ENCODE measurements at places on chromosomes 12 and 14.
A peak's percentile ranks its signal among the peaks of the same experiment; 100 is the strongest.

DNA sequence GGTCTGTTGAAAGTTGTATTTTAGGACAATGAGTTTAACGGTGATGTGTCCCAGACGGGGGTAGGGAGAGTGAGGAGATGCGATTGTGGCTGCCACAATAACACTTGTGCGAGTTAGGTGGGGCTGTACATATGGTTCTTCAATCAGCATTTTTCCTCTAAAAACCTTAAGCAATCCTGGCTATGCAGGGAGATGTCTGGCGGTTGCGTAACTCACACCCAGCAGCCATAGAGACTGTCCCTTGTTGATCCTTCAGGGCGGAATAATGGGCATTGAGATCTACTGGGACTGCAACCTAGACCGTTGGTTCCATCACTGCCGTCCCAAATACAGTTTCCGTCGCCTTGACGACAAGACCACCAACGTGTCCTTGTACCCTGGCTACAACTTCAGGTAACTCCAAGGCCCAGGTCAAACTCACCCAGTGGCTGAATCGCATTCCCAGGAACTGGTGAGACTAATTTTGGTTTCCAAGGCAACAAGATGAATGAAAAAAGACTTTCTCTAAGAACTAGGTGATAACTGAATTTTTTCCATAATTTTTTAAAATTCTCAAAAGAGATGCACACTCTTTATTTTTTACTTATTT is 34.6 kb downstream of the P2RX7 start:
- DNase-seq, result no peak

DNA sequence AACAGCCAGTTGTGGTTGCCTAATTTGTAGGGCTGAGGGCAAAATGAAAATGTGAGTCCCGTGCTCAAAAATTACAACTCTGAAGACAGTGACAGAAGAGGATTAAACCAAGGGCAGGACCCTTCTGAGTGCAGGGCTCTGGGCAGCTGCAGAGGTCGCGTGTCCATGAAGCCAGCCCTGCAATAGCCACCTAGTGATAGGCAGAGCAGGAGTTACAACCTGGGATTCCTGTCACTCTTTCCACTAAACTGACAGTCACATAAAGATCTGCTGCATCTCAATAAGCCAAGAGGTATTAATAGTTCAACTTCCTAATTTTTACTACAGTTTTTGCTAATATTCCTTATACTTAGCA is 94.1 kb downstream of the SLC2A13 start:
- DNase-seq, result no peak

DNA sequence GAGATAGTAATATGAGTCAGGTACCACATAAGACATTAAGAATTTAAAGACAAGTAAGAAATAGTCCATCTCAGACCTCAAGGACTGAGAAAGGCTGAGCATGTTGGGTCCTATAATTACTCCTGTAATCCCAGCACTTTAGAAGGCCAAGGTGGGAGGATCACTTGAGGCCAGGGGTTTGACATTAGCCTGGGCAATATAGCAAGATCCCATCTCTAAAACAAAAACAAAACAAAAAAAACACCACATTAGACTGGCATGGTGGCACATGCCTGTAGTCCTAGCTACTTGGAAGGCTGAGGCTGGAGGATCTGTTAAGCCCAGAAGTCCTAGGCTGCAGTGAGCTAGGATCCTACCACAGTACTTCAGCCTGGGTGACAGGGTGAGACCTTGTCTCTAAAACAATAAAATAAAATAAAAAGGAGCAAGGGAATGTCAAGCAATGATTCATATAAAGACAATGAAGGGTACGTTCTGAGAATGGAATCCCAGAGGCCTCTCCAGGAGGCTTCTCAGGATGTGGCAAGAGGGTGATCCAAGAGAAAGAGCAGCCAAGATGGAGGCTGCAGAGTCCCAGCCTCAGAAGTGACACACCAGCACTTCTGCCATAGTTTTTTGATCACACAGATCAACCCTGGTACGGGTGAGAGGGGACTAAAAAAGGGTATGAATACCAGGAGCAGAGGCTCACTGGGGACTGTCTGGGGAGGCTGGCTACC is 206.4 kb downstream of the CRADD start:
- no peak for DNase-seq

- no peak for DNase-seq
These were observed 240 bp downstream of the BTG1 start for GRCh38 chr12:92145481-92145730.

DNA sequence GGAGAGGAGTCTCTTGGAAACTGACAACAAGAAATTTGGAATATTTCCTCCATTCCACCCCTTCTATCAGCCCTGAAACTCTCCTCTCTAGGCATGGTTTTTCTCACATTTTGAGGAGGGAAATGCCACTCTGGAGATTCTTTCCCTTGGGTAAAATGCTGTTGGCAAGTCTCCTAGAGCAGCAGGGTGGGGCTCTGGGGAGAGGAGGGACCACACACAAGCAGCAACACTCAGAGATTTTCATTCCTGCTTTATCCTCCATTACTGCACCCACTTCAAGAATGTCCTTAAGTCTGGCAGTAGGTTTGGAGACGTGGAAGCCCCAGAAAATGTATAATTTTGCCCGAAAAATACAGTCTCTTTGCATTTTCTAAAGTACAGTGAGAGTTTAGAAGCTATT is 130.8 kb upstream of the FLRT2 start:
- DNase-seq, result no peak

GRCh38 chr14:96362071-96362964 is 823 bp downstream of the ATG2B start:
- peak; percentile 21 for DNase-seq

DNA sequence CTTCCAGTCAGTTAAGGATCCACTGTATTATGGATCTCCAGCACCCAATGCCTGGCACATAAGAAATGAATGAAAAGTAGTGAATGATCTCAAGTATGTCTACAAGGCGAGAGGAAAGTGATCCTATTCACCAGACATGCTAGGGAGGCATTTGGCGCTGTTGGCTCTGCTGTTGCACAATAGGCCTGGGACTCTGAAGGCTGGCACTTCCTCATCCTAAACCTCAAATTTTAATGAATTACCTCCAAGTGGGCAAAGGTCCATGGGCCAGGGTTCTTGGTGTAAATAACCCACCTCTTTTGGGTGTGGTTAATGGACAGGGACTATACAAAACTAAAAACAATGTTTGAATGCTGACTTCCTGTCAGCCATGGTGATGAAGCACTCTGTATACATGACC is 173.4 kb upstream of the PZP start:
- no peak for DNase-seq

GRCh38 chr12:24455811-24456210 is 493.1 kb downstream of the BCAT1 start:
- no peak for DNase-seq

- no peak for DNase-seq
These were observed 239.4 kb downstream of the C12orf75 start for GRCh38 chr12:105569886-105570285.

GRCh38 chr12:97597031-97597751 is 134.6 kb downstream of the RMST start:
- no peak for DNase-seq

- DNase-seq, result no peak
These were observed 630.9 kb downstream of the DIO2 start for GRCh38 chr14:79580414-79580813.

DNA sequence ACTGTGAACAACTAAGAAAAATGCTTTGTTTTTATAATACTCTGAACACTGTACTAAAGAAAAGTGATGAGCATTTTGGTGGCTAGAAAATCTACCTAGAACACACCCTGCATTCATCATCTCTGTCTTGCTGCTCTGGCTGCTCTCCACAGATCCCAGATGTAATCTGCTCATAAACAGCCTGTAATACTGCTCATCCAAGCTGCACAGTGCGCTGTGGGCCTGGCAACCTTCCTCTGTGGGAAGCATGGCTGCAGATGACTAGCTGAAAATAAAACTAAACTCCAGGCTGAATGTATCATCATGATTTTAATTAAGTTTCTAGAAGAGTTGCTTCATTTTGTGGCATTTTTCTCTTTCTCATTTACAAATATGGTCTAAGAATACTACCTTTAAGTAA is 200.7 kb downstream of the SLC2A13 start:
- no peak for DNase-seq

DNA sequence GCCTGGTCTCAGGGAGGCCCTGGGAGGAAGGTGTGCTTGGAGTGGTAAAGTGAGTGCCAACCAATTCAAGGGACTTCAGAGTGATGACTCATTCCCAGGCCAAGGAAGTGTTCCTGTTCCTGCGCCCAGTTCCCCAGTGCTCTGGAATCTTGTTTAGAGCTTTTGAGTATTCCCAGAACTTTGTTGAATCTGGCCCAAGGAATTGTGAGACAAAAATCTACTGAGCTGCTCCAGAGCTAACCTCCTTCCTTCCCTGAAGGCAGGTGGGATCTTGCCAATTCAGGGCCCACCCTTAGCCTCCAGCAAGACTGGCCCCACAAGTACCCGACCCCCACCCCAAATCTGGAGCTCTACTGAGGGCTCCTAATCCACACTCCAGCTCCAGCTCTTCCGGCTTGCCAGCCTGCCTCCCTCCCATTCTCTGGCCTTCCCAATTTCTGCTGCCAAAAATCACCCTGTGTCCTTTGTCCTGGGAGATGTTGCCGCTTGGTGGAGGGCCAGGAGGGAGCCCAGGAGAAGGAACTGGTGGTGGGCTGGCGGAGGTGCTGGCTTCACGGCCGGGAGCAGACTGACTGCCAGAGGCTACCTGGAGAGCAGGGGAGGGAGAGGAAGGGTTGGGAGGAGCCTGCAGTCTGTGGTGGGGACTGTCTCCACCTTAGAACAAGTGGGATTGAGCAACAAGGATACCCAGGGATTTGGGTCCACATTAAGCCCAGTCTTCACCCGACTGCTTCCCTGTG is 2.0 kb upstream of the ATN1 start:
- peak; percentile 73 for DNase-seq

DNA sequence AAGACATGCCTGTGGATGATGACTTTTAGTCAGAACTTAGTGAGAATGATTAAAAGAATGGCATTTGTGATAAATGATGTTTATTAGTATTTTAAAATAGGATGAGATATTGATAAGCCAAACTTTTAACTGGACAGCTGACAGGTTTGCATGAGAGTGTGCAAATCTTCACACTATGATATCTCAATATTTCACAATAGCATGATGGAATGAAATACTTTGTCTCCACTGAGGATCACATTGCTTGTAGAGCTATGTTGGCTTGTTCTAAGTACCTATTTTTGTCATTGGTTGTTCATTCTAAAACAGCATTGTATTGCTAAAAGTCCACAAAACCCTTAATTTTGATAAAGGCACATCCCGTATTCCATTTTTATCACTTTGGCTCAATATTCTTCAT is 322.1 kb downstream of the ACSS3 start:
- DNase-seq, result no peak

DNA sequence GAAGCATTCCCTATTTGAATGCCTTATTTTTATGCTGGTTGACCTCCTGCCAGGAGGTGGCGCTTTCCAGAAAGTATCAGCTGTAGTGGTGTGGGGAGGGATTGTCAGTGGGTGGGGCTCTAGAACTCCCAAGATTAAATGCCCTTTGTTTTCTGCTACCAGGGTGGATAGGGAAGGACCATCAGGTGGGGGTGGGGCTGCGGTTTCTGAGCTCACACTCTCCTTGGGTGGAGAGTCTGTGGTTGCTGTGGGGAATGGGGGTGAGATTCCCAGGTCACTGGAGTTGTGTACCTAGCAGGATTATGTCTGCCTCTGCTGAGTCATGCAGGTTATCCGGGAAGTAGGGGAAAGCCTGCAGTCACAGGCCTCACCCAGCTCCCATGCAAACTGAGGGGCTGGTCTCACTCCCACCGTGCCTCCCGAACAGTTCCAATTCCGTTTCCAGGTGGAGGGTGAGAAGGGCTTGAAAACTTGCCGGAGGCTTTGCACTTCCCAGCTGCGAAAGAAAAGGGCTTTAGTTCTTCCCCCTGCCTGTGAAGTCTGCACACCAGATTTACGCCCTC is 68.3 kb downstream of the ALG10B start:
- no peak for DNase-seq

- no peak for DNase-seq
These were observed 4.6 kb upstream of the CEP128 start for GRCh38 chr14:80946187-80946586.

GRCh38 chr12:537772-538171 is 78.0 kb downstream of the B4GALNT3 start:
- DNase-seq, result no peak

DNA sequence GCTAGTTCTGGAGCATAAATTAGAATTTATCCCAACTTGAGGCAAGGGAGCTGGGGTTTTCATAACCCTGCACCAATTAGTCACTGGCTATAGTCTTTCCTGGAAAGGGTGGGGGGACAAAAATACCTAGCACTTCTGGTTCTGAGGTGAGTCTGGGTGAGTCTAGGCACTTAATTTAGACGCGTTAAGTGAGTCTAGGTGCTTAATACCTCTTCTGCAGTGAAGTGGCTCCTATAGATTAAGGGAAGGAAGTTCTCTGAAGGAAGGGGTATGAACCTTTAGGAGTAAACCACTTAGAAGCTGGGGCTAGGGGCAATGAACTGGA is 251.7 kb downstream of the EFCAB11 start:
- no peak for DNase-seq

- no peak for DNase-seq
These were observed 312.9 kb downstream of the ITPR2 start for GRCh38 chr12:26520109-26520508.

DNA sequence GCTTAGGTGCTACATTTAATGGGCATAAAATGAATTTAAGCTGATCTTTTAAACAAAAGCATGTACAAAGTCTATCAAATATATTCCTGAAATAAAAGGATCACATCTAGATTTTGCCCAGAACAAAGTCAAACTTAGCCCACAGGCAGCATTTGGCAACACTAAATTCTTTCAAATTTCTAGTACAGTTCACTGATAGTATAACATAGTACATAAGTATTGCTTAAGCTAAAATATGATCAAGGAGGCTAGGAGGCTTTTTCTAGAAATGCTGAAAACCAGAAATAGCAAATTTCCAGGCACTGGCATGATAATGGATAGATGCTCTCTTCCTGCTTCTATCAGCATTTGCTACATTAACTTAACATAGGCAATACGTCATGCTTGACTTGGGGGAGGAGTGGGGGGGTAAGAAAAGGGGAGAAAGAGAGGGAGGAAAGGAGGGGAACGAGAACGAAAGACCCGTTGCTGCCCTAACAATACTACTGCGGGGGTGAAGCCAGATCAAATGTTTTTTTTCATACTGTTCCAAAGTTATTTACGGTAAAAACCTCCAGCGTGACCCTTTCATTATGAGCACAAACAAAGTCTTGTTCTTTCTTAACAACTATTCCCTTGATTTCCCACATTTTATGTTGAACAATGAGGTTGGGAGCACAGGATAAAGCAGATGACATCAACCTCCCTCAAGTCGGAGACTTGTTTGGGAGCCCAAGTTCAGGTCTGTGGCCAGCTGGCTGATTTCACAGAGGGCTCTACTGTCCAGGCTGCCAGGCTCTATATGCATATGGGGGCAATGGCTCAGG is 10.6 kb downstream of the TMED10 start:
- DNase-seq, result no peak

DNA sequence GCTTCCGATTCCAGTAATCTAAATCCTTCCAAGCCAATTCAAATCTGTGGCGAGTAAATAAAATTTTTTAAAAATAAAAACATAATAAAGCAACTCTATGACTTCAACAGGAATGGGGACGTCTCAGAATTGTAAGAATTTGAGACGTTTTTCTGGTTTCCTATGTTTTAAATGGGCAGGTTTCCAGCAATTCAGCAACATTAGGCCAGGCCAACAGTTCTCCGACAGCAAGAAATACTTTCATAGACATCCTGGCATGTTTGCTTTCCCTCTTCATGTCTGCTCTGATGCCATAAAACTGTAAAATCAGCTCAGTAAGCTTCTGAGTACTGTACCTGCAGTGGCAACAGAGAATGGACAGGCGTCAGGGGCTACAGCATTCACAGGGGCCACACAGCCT is 35.8 kb upstream of the DICER1 start:
- no peak for DNase-seq
